T-helper 17 cell (primary cell): ENCODE measurements at places on chromosomes 13 and 19.

- no peaks in the 10 kb centered on the region for H3K27me3 ChIP-seq
- H3K4me1 ChIP-seq = peaks cover 13% of the 10 kb centered on the region
- no peak overlapping the region for H3K27ac ChIP-seq
Observed at GRCh38 chr13:50213526-50213925, 198.3 kb downstream of the KCNRG start.

- no peak overlapping the region for H3K27ac ChIP-seq
- H3K27me3 ChIP-seq = no peaks in the 10 kb centered on the region
- no peak overlapping the region for H3K4me3 ChIP-seq
- no peak for DNase-seq
- H3K36me3 ChIP-seq = no peaks in the 10 kb centered on the region
- H3K4me1 ChIP-seq = no peaks in the 10 kb centered on the region
Observed at GRCh38 chr13:107834281-107834680, 381.1 kb downstream of the LIG4 start.

DNA sequence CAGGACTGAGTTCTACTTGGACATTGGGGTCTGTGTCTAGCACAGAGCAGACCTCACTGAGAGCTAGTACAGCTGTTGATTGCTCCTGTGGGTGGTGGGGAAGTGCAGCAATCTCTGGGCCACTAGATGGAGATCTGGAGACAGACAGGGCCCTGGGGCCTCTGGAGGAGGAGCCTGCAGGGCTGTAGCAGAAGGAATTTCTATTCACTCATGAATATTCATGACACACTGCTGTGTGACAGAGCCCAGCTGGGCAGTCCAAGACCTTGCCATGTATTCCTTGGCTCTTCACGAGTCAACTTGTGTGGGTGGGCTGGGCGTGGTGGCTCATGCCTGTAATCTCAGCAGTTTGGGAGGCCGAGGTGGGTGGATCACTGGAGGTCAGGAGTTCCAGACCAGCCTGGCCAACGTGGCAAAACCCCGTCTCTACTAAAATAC, 37.5 kb downstream of the SUGP2 start:
- no peak for DNase-seq
- no peak overlapping the region for H3K27ac ChIP-seq
- no peaks in the 10 kb centered on the region for H3K27me3 ChIP-seq
- H3K4me1 ChIP-seq = peaks cover 20% of the 10 kb centered on the region

- H3K4me1 ChIP-seq = peaks cover 27% of the 10 kb centered on the region
- peak overlapping the region; percentile 90 for H3K27ac ChIP-seq
- no peaks in the 10 kb centered on the region for H3K36me3 ChIP-seq
- no peak for DNase-seq
- H3K27me3 ChIP-seq = no peaks in the 10 kb centered on the region
- H3K4me3 ChIP-seq = peak overlapping the region; percentile 90
Observed at GRCh38 chr19:6425732-6426620, 1.4 kb upstream of the KHSRP start.

DNA sequence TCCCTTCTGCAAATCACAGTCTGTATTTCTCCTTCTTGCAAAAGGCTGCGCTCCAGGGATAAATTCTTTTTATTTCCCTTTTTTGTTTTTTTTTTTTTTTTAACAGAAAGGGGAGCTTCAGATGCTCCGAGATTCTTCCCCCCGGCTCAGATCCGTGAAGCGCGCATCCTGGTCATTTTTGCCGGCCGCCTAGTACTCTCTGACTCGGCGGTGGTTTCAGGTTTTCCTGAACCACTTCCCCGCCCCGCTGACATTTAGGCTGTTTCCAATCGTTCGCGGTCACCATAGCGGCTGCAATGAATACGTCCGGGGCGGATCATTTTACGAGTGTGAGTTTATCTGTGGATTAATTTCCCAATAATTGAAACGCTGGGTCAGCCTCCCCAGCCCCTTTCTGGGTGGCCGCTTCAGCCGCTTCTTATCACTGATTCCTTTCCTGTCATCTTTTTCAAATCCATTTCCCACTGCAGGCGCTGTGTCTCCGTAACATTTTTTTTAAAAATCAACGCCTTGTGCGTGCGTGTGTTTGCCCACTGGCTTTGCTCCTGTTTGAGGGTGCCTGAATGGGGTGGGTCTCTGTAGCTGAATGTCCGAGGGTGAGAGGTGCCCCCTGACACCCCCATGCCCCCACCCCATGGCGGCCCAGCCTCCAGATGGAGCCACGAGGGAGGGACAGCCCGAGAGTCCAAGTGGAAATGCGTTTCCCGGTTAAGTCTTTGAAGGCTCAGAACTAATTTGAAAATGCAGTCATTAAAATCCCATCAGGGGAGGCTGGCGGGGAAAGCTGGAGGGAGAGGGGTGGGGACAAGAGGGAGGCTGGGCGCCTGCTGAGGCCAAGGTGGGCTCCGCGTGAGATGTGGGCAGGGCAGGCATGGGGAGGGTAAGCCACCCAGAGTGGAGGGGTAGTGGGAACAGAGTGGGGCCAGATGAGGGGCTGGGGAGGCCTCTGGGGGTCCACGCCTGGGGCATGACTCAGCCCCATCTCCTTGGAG, 10.6 kb downstream of the ONECUT3 start:
- H3K4me1 ChIP-seq = peaks cover 4% of the 10 kb centered on the region
- H3K36me3 ChIP-seq = peaks cover 4% of the 10 kb centered on the region
- no peak for DNase-seq
- H3K27ac ChIP-seq = no peak overlapping the region

GRCh38 chr13:45492538-45492937, 27.8 kb downstream of the COG3 start:
- DNase-seq = no peak
- H3K4me1 ChIP-seq = peaks cover 3% of the 10 kb centered on the region
- H3K27me3 ChIP-seq = no peaks in the 10 kb centered on the region
- no peak overlapping the region for H3K27ac ChIP-seq
- H3K4me3 ChIP-seq = no peak overlapping the region
- peaks cover under 1% of the 10 kb centered on the region for H3K36me3 ChIP-seq

DNA sequence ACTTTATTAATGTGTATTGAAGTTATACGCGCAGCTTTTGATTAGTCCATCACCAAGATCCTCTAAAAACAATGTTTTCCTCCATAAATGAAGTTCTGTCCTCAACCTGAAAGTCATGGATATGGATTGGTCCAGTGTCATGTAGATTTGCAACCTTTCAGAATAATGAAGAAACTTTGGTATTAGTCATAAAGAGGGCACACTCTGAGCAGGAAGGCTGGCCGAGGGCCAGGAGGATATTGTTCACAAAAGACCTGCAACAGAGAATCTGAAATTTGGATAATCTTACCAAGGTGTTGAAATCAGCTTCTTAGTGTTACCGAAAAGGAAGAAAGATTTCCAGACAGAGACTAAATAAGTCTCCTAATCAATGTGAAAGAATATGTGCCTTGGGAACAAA, 20.7 kb downstream of the CLDN10 start:
- H3K4me3 ChIP-seq = no peak overlapping the region
- no peak for DNase-seq
- no peaks in the 10 kb centered on the region for H3K36me3 ChIP-seq
- H3K4me1 ChIP-seq = no peaks in the 10 kb centered on the region

DNA sequence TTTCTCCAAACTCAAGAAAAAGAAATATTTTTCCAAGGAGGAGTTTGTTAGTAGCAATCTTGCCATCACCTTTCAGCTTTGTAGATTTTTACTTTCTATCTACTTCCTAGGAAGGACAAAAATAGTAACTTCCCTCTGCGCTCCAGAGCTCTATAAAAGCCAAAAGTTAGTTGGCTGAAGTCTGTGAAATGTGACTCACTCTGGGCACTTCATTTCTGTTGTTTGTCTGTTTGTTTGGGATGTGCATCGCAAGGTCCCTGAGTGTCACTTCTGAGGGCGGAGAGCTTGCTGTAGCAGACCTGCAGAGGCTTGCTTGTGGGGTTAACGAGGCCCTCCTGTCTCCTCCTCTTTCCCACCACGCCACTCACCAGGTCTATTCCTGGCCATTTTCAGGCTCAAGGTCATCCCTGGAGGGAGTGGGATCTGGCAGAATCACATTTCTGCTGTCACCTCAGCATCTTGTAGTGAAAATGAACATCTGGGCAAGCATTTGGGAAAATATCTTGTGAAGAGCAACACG, 307.6 kb downstream of the GPC6 start:
- no peak overlapping the region for H3K27ac ChIP-seq
- peaks cover 5% of the 10 kb centered on the region for H3K27me3 ChIP-seq
- H3K36me3 ChIP-seq = no peaks in the 10 kb centered on the region

GRCh38 chr13:83692800-83693199, 189.5 kb downstream of the SLITRK1 start:
- no peak for DNase-seq
- no peak overlapping the region for H3K4me3 ChIP-seq
- H3K4me1 ChIP-seq = no peaks in the 10 kb centered on the region

GRCh38 chr19:6743066-6743465, 3.6 kb downstream of the TRIP10 start:
- no peaks in the 10 kb centered on the region for H3K27me3 ChIP-seq
- DNase-seq = no peak
- peaks cover 30% of the 10 kb centered on the region for H3K4me1 ChIP-seq
- H3K4me3 ChIP-seq = no peak overlapping the region
- no peaks in the 10 kb centered on the region for H3K36me3 ChIP-seq
- H3K27ac ChIP-seq = no peak overlapping the region

DNA sequence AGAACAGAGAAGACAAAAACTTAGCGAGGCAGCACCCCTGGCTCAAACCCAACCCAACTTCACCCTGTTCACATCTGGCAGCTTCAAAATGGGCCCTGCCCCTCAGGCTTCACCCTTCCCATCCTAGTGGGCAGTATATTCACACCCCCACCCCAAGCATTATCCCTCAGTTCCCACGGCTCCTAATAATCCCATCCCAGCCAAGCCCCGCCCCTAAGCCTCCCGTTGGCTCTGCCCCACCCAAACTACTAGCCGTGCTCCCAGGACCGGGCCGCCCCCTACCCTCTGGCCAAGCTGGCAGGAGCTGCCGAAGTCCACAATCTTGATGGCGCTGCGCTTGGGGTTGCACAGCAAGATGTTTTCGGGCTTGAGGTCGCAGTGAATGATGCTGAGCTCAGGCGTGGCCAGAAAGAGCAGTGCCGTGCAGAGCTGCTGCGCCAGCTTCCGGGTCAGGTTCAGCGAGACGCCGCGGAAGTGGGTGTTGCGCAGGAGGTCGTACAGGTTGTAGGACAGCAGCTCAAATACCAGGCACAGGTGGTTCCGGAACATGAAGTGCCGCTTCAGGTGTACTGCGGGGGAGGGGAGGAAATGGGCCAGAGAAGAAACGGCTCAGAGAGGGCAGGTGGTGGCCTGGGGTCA, 5.8 kb downstream of the DYRK1B start:
- peaks cover 23% of the 10 kb centered on the region for H3K4me1 ChIP-seq
- H3K36me3 ChIP-seq = peaks cover 2% of the 10 kb centered on the region
- H3K4me3 ChIP-seq = no peak overlapping the region
- no peaks in the 10 kb centered on the region for H3K27me3 ChIP-seq
- DNase-seq = no peak
- peak overlapping the region; percentile 82 for H3K27ac ChIP-seq

GRCh38 chr19:17091758-17092333, 16.3 kb downstream of the MYO9B start:
- H3K27me3 ChIP-seq = no peaks in the 10 kb centered on the region
- no peak overlapping the region for H3K4me3 ChIP-seq
- H3K27ac ChIP-seq = no peak overlapping the region
- DNase-seq = no peak
- H3K4me1 ChIP-seq = peaks cover 36% of the 10 kb centered on the region

DNA sequence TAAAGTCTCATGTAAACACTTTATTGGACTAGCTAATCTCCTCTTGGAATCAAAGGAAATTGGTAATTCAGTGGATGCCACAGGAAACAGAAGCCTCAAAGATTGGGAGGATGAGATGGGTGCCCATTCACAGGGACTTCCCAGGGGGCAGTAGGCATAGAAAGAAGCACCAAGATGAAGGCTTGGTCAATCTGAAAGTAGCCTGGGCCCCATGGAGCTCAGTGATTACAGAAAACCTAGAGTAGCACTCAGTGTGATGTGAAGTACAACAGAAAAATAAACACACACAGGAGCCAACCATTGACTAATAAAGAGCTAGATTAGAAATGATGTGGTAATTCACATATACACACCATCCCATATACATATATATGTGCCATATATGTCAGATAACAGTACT, 560.6 kb downstream of the TBC1D4 start:
- no peaks in the 10 kb centered on the region for H3K36me3 ChIP-seq
- no peak for DNase-seq
- no peak overlapping the region for H3K27ac ChIP-seq
- H3K27me3 ChIP-seq = no peaks in the 10 kb centered on the region
- no peak overlapping the region for H3K4me3 ChIP-seq

- H3K27ac ChIP-seq = no peak overlapping the region
- DNase-seq = no peak
- peaks cover 9% of the 10 kb centered on the region for H3K36me3 ChIP-seq
- no peak overlapping the region for H3K4me3 ChIP-seq
- no peaks in the 10 kb centered on the region for H3K27me3 ChIP-seq
Observed at GRCh38 chr13:102654756-102655155, 40.1 kb downstream of the METTL21C start.

- H3K27ac ChIP-seq = no peak overlapping the region
- H3K4me3 ChIP-seq = no peak overlapping the region
- H3K27me3 ChIP-seq = no peaks in the 10 kb centered on the region
- DNase-seq = no peak
Observed at GRCh38 chr19:17266026-17266425, 1.2 kb upstream of the BABAM1 start.

DNA sequence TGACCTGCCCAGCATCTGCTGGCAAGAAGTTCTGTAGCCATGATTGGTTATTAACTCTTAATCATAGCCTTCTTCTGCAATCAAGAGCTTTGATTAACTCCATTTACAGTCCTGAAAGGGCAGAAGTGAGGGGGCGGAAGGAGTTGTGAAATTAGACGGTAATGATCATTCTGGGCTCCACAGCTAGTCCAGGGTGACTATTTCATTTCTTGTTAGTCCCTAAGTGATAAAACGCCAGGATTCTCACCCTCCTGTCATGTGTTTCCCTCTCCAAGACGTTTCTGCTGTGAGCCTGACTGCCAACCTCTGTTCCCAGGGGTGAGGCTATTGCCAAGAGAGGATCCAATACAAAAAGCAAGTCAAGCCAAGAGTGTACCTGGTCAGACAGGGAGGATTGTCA, 155.9 kb upstream of the IPO5 start:
- H3K27me3 ChIP-seq = no peaks in the 10 kb centered on the region
- no peaks in the 10 kb centered on the region for H3K4me1 ChIP-seq
- no peak overlapping the region for H3K27ac ChIP-seq
- no peaks in the 10 kb centered on the region for H3K36me3 ChIP-seq
- no peak overlapping the region for H3K4me3 ChIP-seq

DNA sequence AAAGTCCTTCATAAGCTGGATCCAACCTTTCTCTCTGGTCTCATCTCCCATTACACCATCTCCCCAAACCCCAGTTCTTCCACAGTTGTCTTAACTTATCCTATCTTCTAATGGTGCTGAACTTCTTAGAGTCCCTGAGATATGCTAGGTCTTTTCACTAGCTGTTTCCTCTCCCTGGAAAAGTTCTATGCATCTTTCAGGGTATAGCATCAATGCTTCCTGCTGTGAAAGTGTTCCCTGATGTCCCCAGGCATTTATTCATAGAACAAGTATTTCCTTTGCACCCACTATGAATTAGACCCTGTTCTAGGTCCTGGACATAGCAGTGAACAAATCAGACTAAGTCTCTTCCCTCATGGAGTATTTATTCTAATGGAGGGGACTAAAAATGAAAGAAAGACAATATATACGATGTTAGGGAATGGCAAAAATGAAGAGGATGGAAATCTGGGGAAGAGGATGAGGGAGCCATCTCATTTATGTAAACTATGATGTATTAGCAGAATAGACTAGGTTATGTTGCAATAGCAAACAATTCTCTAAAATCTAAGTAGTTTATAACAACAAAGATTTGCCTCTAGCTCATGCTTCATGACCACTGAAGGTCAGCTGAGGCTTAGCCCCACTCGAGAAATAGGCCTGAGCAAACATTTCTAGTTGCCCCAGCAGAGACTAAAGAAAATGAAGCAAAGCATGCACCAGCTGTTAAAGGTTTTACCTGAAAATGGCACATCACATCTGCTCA, 120.0 kb downstream of the CYSLTR2 start:
- H3K27ac ChIP-seq = peak overlapping the region; percentile 39
- H3K4me1 ChIP-seq = peaks cover 13% of the 10 kb centered on the region
- no peak for DNase-seq
- peaks cover 56% of the 10 kb centered on the region for H3K27me3 ChIP-seq
